Activated T-cell treated with anti-CD3 and anti-CD28 coated beads for 1 hour (primary cell): ENCODE measurements at places on chromosomes 6 and 20.

DNA sequence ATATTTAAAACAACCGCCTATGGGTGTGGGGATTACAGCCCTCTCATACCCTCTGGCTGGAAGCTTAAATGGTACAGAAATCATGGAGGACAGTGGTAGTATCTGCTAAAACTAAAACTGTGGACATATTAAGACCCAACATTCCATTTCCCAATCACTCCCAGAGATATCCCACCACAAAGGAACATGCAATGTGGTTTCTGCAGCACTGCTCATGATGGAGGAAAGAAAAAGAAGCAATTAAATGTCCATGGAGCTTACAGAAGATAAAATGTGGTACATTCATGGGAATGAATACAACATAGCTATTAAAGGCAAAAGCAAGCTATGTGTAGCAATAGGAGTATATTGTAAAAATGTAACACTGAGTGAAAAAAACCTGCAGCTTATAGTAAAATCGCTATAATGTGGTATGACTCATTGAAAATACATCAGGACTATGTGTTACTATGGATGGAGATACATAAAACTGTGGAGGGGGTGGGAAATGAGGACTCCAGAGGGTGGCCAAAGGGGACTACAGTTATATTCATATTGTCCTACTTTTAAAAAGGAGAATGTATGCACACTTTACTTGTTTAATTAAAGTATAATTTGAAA, 22.9 kb upstream of the NNAT start:
- no peak for DNase-seq

DNA sequence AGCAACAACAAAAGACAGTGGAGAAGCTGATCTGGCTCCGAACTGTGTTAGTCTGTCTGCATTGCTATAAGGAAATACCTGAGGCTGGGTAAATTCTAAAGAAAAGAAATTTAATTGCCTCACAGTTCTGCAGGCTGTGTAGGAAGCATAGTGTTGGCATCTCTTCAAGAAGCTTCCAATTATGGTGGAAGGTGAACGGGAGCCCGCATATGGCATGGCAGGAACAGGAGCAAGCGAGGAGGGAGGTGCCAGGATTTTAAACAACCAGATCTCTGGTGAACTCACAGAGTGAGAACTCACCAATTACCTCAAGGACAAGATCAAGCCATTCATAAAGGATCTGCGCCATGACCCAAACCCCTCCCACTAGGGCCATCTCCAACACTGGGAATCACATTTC, 293.5 kb downstream of the SMOC2 start:
- DNase-seq: no peak

- no peak for DNase-seq
Observed at GRCh38 chr6:40274058-40274457, 313.1 kb downstream of the LRFN2 start.

- DNase-seq: no peak
Observed at GRCh38 chr6:105667056-105667455, 264.2 kb upstream of the PREP start.

DNA sequence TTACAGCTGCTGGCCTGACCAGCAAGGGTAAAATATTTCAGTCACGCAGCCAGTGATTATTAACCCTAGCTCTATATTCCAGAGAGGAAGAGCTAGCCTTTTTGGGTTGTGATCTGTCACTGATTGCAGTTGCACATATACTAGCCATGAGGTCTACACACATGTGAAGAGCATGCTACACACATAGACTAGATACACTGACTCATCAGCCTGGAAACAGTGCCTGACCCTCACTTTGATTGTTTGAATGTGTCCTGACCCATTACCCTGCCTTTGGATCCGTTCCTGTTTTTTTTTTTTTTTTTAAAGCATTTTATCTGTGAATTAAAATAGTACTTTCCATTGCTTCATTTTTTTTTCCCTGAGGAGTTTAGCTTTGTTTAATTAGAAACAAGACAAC, 50.8 kb downstream of the ESR1 start:
- no peak for DNase-seq

GRCh38 chr6:4351520-4352321, 216.3 kb upstream of the ECI2 start:
- no peak for DNase-seq

- no peak for DNase-seq
Observed at GRCh38 chr6:163490826-163491577, 76.5 kb downstream of the QKI start.

DNA sequence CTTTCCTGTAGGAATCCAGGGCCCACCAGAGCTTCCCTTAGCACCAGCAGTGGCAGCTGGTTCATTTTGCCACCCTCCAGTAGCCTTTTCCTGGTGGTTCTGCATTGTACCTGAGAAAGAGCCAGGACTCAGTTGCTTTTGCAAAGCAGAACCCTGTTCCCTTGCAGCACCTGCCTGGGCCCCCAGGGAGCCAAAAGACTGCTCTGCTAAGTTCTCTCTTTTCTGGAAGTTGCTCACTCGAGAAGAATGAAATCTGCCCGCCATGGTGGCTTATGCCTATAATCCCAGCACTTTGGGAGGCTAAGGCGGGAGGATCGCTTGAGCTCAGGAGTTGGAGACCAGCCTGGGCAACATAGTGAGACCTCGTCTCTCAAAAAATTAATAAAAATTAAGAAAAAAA, 24.0 kb downstream of the GHRH start:
- DNase-seq: no peak

DNA sequence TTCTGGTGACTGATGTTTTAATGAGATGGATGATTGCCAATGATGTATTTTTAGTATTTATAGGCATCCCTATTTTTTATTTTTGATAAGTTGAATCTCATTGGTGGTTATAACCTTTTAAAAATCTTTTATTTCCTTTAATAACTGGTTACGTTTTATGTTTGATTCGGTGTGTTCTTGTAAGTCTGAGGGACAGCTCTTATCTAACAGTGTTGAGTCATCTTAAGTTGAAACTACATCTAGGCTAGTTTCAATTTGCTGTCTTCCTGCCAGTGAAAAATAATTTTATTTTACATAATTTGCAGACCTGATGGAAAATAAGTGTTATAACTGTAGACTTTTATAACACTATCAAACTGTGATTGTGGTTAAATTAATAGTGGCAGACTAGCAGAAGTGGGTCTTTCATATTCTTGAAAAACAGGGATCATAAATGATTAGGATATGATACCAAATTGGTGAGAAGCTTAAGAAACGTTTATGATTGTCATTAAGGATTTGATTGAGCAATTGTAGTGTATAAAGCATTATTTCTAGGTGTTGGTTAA, 4.6 kb downstream of the AFDN start:
- no peak for DNase-seq

GRCh38 chr20:3749689-3750531, 17.4 kb downstream of the HSPA12B start:
- DNase-seq: peak; percentile 10

DNA sequence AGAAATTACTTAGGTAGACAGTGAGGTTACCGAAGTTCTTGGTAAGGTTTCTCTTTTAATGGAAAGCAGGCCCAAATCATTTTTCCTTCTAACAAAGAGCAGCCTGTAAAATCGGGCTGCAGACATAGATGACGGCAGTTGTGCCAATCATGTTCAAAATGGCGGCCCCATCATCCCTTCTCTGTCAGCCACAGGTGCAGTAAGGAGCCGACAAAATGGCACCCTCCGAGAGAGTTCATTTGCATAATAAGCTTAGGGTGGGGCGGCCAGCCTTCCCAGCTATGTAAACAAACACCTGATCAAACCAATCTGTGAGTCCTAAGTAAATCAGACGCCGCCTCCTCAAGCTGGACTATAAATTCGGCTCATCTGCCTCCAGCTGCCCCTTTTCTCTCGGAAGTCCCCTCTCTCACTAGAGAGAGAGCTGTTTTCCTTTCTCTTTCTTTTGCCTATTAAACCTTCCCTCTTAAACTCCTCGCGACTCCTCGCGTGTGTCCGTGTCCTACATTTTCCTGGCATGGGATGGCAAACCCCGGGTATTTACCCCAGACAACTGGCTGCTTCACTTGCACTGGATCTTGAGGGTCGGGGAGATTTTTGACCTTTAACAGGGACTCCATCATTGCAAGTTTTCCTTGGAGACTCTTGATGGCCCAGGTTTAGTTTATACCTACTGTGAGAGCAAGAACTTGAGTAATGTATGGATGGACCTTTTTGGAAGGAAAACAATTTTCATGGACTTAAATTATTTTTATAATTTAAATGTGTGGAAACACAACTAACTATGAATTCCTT, 8.9 kb upstream of the DDR1 start:
- no peak for DNase-seq

GRCh38 chr6:155599561-155599960, 143.9 kb upstream of the NOX3 start:
- no peak for DNase-seq

- DNase-seq: no peak
Observed at GRCh38 chr6:17493286-17493685, 99.9 kb downstream of the CAP2 start.

GRCh38 chr6:112663698-112664097, 316.6 kb downstream of the RFPL4B start:
- no peak for DNase-seq

- no peak for DNase-seq
Observed at GRCh38 chr6:88547768-88548167, 381.6 kb upstream of the CNR1 start.

DNA sequence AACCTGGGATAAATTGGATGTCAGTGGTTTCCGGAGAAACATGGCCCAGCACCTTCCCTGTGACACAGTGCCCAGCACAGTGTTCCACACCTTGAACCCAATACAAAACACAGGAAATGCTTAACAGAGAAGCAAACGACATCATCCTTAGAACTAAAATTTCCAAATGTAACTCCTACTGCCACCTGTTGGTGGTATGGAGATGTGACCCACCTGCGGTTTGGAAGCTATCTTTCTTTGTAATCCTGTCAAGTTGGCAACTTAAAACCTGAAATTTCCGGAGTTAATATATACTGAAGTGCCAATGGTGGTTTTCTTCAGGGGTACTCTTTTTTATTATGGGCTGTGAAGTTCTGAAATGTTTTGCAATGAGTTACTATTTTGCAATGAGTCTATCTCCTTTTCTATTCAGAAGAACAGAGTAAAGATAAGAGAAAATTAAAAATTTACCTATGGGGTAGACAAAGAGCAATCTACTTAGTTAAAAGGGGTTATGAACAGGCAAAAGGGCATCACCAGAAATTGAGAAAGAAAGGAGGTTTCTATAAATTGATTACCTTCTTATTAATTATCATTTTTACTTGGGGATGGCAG, 658.8 kb downstream of the PTPRT start:
- no peak for DNase-seq

GRCh38 chr20:1353956-1354355, 25.0 kb upstream of the SDCBP2 start:
- DNase-seq: no peak

DNA sequence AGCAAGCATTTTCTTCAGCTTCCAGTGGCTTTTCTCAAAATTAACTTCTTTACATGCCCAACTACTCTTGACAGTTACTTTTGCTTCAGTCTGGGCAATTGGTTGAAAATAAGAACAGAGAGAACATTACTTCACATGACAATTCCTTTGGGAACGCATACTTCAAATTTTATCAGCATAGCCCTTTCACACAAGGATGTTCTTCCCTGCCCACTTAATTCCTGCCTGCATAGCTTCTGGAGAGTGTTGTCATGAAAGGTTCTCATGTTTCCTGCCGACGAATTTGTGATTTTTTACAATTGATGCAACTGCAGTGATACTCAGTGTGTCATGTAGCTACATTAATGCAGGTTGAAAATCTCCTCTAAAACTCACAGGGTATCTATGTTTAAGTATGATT, 22.0 kb upstream of the SNRNP48 start:
- no peak for DNase-seq

GRCh38 chr20:37777988-37778659, 84.3 kb downstream of the CTNNBL1 start:
- no peak for DNase-seq

GRCh38 chr20:4300921-4301320, 285.6 kb upstream of the RNF24 start:
- DNase-seq: no peak
